Mesenteric fat pad (tissue), 1 donor: ENCODE measurements at places on chromosomes 2 and 18.

- DNase-seq = no peak
Measured at GRCh38 chr2:216279459-216279858, 92.8 kb downstream of the MARCHF4 start.

DNA sequence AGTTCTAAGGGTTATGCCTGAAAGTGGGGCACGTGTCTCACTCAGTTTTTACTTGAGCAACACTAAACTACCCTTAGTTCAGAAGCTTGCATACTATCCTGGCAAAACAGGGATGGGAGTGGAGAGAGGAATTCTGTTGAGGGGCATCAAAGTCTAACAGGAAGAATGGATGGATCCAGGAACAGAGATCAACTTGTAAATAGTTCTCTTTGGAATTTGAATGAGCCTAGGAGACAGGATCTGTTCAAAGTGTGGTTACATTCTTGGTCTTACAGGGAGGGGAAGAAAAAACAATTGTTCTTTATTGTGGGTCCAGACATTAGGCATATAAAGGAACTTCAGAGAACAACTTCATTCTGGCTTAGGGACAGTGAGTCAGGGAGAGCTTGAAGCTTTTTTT is 560.2 kb downstream of the CNTNAP5 start:
- DNase-seq = no peak

GRCh38 chr2:200350850-200351285 is 44.4 kb downstream of the SPATS2L start:
- DNase-seq = no peak

DNA sequence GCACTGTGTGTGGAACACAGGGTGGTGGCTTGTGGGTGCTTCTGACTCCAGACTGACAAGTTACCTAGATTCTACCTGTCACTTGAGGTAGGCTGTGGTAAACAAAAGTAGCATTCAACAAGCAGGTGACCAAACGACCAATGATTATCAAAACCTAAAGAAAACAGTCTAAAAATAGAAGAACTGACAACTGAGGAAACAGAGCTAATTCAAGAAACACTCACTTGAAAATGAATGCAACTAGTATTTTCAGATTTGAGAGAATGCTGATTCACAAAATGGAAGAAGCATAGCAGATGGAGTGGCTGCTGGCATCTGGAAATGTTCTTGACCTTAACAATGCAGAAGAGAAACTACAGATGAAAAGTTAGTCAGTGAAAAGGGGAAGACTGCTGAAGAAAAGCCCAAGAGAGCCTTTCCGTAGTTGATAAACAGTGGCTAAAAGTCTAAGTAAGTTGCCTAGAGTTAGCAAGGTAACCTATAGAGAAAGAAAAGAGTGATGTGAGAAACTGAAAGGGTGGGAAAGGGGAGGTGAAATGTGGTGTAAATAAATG is 170.4 kb downstream of the NCK2 start:
- no peak for DNase-seq

DNA sequence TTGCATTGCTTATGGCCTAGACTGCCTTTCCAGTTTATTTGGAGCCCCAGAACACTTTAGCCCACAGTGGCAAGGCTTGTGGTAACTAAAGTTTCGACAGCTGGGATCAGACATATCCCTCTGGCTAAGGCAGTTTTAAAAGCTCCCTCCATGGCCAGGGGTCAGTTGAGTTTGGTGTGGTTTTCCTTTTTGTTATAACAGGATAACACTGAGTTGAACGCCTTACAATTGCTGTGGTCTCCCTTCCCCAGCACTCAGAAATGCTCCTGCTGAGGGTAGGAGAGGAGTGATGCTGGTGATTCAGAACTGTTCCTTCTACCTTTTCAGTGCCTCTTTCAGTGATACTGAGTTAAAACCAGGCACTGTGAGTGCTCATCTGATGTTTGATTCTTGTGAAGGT is 182.6 kb downstream of the GULP1 start:
- DNase-seq = no peak

DNA sequence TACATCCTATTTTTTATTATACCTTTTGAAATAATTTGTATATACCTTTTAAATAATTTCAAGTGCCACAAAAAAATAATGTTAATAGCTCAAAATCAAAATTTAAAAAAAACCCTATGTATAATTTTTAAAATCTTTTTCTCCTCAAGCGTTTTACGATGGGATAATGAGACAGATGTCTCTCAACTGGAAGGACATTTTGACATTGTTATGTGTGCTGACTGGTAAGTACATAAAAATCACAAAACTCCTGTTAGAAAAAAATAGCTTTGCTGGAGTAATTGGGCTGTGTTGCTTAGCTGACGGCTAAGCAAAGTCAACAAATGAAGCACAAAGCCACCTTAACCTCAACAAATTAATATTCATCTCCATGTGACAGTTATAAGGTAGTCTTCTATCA is 198.0 kb upstream of the SIX3 start:
- DNase-seq = no peak

GRCh38 chr2:204360218-204361007 is 184.9 kb upstream of the PARD3B start:
- no peak for DNase-seq

- DNase-seq = no peak
Measured at GRCh38 chr2:95728878-95729596, 137.2 kb downstream of the TRIM43 start.

DNA sequence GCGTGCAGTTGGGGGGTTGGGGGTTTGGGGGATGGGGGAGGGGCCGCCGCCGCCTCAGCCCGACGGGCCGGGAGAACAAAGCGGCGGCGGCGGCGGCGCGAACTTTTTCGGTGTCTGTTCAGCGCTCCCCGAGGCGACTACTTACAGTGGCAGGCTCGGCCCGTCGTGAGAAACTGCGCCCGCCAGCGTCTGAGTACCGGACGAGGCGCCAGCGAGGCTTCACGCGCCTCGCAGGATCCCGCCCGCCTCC is 172 bp downstream of the PRKD3 start:
- DNase-seq = no peak

- DNase-seq = no peak
Measured at GRCh38 chr2:190977505-190977904, 36.5 kb downstream of the STAT1 start.

DNA sequence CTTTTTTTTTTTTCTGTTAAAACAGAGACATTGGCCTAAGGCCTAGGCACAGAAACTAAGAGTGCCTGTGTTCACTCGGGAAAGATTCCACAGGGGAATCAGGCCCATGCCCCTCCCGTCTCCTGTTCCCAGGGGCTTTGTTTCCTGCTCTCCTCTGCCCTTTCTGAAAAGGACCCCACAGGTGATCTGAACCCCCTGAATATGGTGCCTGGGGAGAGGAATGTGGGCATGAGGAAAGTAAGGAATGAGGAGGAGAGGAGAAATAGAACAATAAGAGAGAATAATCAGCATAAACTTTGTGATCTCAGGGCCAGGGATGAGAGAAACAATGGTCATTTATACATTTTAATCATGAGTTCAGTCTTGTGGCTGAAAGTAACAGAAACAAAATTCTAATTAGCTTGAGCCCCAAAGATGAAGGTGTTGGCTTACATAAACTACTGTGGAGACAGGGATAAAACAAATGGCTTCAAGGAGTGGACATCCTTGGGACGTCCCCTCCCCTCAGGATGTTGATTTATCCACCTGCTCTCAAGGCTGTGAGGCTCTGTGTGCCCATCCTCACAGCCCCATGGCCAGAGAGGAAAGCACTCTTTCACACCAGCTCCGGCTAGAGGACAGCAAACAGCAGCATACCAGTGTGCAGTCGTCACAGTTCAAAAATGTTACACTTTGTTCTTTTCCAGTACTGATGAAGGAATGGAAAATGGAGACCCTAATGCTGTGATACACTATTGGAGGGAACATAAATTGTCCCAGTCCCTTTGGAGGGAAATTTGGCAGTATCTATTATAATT is 46.4 kb upstream of the MRPL33 start:
- peak; percentile 37 for DNase-seq

- no peak for DNase-seq
Measured at GRCh38 chr18:61295153-61295552, 38.1 kb upstream of the CDH20 start.

DNA sequence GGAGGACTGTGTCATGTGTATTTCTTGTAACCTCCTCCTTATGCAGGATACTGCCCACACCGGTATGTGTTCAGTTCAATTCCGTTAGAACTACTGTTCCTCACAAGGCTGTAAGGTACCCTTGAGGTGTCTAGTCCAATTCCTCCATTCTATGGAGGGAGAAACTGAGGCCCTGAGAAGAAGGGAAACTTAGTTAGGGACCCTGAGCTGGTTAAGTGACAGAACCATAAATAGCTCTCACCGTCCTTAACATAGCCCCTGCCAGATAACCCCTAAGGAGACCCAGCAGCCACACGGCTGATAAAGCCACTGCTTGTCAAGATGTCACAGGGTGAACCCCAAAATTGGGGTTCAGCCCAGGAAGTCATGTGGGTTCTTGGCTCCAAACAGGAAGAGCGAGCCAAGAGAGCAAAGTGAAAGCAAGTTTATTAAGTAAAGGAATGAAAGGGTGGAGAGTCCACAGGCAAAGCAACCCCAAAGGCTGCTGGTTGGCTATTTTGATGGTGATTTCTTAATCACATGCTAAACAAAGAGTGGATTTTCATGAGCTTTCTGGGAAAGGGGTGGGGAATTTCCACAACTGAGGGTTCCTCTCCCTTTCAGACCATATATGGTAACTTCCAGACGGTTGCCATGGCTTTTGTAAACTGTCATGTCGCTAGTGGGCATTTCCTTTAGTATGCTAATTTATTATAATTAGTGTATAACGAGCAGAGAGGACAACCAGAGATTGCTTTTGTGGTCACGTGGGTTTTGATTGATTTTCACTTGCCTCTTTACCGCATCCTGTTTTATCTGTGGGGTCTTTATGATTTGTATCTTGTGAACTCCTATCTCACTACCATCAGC is 83.4 kb upstream of the RTN4 start:
- no peak for DNase-seq

GRCh38 chr2:105375001-105375561 is 23.8 kb downstream of the FHL2 start:
- DNase-seq = no peak

- DNase-seq = peak; percentile 93
Measured at GRCh38 chr2:241272303-241273209, 42.9 kb downstream of the HDLBP start.

- DNase-seq = no peak
Measured at GRCh38 chr18:64639536-64639935, 490.6 kb upstream of the LINC00305 start.

DNA sequence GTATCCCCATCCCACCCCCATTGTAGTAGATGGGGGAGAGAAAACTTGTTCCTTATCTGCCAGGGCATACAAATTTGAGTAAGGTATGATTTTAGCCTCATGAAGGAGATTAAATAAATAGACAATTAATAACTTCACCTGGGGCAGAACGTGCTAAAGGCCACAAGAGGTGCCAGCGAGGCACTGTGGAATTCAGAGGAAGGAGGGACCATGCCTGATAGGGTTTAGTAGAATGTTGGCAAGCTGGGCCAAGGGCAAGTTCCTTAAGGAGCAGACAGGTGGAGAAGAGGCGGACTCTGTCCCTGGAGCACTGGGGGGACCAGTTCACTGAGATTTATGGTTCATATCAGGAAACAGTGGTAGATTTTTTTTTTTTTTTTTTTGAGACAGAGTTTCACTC is 22.5 kb downstream of the STAMBP start:
- no peak for DNase-seq

- DNase-seq = no peak
Measured at GRCh38 chr18:25282282-25282681, 69.7 kb downstream of the ZNF521 start.

GRCh38 chr2:127471286-127471988 is 53.2 kb downstream of the PROC start:
- no peak for DNase-seq

DNA sequence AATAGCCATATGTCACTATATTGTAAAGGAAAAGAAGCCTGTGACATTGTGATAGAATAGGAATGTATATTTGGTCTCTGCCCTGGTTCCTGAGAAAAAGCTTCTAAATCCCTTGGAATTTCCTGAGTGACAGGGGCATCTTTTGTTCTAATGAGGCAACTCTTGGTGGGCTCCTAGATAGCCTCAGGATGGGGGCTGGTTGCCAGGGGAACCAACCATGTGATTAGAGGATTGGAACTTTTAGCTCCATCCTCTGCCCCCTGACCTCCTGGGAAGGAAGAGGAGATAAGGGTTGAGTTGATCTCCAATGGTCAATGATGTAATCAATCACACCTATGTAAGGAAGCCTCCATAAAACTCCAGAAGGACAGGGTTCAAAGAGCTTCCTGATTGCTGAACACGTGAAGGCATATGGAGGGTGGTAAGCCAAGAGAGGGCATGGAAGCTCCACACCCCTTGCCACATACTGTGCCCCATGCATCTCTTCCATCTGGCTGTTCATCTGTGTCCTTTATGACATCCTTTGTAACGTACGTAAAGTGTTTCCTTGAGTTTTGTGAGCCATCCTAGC is 2.9 kb upstream of the ME2 start:
- DNase-seq = no peak

GRCh38 chr2:194700726-194701125 is 956.3 kb upstream of the SLC39A10 start:
- no peak for DNase-seq

DNA sequence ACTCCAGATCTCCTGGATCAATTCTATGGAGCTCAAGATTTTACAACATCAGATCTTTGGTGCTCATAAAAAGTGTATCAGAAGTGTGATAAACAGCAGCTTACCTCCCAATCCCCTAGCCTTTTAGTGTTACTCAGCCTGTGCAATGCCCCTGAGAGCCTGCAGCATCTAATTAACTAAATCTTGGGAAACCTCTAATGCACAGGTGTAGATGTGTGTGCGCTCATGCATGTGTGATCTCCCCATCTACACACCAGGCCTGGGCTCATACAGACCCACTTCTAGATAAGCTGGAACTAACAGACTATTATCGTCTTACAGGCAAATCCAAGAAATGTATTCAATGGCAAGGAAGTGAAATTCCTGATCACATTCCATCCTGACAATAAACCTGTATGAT is 7.5 kb downstream of the SUCLG1 start:
- no peak for DNase-seq

DNA sequence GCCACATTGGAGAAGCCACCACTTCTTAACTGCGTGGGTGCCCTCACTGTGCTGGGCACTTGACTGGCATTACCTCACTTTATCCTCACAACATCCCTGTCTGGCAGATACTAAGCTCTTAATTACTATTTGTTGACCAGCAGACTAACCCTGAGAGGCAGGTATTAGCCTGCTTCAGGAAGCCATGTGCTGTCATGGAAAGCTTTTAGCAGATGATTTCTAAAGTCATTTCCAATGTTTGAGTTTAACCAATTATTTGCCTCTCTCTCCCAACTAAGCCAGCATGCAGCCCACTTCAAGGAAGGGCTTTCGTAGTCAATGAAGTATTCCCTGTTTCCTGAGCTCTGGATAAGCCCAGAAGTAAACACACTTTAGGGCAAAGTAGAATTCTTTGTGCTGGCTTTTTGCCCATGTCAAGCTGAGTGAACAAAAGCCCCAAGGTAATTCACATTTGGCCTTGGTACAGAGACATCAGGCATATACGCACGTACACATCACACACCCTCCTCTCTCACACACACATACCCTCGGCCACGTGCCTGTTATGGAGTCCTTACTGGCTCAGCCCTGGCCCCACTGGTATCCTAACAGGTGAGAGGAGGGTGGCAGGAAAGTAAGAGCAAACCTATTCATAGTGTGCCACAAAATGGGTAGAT is 108.6 kb downstream of the C1D start:
- DNase-seq = no peak

GRCh38 chr2:240208096-240208495 is 67.6 kb upstream of the OTOS start:
- DNase-seq = peak; percentile 62
